ACHN (cell line): ENCODE measurements at places on chromosomes 6 and 20.
A peak's percentile ranks its signal among the peaks of the same experiment; 100 is the strongest.

DNA sequence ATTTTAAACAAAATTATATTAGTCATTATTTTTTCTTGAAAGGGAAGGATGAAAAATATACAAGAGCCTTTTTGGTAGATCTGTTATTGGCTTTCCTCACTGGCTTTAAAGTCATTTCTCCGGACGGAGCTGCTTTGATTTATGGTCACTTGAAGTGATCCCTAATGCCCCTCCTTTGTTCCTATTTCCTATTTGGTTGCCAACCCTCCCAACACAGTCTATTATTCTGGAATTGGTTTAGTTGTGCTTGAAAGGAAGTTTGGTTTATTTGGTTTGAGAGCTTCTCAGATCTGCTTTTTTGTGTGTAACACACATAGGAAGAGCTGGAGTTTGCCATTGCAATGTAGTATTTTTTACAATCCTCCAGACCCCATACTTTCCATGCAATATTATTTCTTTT is 347.9 kb downstream of the RFPL4B start:
- DNase-seq = no peak

- DNase-seq = no peak
Observed at GRCh38 chr6:105357165-105357564, 45.7 kb downstream of the PREP start.

- DNase-seq = peak; percentile 16
Observed at GRCh38 chr6:27168586-27169443, 78.7 kb upstream of the PRSS16 start.

GRCh38 chr20:23362392-23363256 is 642 bp downstream of the GZF1 start:
- peak; percentile 11 for DNase-seq

DNA sequence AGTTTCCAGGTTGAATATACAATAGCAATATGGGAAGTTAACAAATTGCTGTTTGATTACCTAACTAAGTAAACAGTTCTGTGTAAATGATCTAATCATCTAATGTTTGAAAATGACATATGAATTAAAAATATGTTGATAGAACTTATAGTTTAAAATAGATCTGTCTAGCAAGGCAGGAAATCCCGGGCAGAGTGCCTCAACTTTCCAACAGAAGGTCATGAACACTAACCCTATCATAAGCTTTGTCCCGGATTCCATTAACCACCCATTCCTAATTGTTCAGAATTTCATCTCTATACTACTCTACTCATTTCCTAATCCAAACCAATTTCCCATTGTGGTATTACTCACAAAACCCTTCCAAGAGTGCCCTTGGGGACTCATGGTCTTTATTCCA is 10.2 kb downstream of the TAAR1 start:
- DNase-seq = no peak
